ENCODE measurements at places on chromosomes 5 and 9.

DNA sequence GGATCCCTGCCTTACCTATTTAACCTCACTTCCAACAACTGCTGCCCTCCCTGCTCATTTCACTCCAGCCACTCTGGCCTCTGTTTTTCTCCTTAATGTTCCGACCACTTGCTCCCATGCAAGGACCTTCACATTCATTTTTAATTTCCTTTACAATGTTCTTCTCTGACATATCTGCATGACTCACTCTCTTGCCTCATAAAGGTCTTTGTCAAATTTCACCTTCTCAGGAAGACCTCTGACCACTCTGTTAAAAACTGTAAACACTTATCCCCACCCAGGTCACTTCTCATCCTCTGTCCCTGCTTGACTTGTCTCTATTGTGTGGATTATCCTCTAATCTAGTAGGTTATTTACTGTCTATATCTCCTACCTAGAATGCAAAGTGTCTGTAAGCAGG lies 751.2 kb downstream of the BRINP1 start:
- no peak overlapping the region for H3K27ac ChIP-seq
- H3K27me3 ChIP-seq, result no peaks in the 10 kb centered on the region
- peaks cover 14% of the 10 kb centered on the region for H3K4me1 ChIP-seq
- H3K36me3 ChIP-seq, result no peaks in the 10 kb centered on the region
- DNase-seq, result no peak

DNA sequence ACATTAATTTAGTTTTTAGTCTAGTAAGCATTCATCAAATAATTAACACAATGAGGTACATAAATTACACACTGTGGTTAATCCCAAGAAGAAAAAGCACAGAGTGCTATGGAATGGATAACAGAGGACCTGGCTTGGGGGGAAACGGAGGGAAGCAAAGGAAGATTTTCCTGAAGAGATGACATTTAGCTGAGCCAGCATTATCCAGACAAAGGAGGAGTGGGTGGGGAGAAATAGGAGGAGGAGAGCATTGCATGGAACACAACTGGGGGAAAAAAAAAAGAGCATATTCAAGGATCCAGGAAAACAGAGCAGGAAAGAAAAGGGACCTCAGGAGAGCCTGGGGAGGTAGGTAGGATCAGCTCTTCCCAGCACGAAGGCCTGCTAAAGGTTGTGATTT lies 170.8 kb downstream of the DNAH5 start:
- no peak overlapping the region for H3K4me3 ChIP-seq
- no peaks in the 10 kb centered on the region for H3K4me1 ChIP-seq
- H3K36me3 ChIP-seq, result no peaks in the 10 kb centered on the region
- no peak for DNase-seq
- H3K27ac ChIP-seq, result no peak overlapping the region
- H3K27me3 ChIP-seq, result no peaks in the 10 kb centered on the region

- peaks cover under 1% of the 10 kb centered on the region for H3K4me1 ChIP-seq
- no peak for DNase-seq
- H3K4me3 ChIP-seq, result no peak overlapping the region
- H3K27ac ChIP-seq, result no peak overlapping the region
Observed at GRCh38 chr5:83568186-83568585, 96.6 kb downstream of the VCAN start.

DNA sequence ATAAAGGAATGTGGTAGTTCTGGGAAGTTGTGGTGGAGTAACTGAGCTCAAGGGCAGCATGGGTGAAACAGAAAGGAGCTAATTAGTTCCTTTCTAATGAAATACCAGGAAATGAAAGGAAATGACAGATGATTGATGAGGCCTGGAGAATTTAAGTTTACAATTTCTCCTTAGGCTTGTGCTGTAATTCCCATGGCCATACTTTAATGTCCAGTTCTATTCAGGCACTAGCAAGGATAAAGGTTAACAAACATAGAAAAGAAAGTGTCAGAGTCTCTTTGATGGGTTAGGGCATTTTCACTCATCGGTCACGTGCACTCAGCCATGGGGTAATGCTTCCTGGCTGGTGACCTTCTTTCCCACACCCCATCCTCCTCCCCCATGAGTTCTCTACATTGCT lies 70.3 kb downstream of the CTSL start:
- no peak overlapping the region for H3K4me3 ChIP-seq
- peaks cover 6% of the 10 kb centered on the region for H3K4me1 ChIP-seq
- no peaks in the 10 kb centered on the region for H3K27me3 ChIP-seq
- H3K36me3 ChIP-seq, result no peaks in the 10 kb centered on the region
